ENCODE measurements at places on chromosomes 3 and 15.

DNA sequence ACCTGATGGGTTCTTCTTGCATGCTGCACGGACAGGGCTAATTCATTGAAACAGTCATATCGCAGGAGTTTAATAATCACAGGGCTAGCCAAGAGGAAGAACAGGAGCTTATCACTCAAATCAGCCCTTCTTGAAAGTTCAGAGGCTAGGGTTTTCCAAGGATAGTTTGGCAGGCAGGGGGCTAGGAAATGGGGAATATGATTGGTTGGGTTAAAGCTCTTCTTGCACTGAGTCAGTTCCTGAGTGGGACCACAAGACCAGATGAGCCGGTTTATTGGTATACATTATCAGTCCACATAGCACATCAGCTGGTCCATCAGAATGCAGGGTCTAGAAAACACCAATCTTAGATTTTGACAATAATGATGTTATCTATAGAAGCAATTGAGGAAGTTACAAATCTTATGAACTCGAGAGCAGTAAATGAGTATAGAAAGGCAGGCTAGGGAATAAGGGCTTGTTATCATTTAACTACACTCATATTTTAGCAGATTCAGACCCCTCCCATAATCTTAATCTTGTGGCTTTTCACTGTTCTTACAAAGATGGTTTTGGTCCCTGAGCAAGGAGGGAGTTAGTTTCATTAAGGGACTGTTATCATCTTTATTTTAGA is 58.1 kb upstream of the SLC25A36 start:
- DNase-seq: no peak

DNA sequence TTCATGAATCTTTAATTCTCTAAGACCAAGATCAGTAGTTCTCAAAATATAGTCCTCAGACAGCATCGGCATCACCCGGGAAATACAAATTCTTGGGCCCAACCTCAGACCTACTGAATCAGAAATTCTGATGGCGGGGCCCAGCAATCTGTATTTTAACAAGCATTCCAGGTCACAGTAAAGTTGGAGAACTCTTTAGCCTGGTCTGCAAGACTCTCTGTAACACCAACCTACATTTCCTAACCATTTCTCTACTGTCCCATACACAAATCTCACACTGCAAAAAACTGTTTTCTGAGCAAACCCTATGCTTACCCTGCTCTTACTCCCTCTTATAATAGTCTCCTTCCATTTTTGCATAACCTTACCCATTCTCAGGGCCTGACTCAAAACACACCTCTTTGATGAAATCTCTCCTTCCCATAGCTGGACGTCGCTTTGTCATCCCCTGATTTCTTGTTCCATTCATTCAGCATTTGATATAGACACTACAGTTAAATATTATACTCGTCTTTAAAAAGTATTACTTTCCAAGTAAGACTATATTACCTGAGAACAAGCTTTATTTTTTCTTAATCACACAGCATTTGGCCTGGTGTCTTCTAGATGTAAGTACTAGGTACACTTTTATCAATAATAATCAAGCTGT is 83.3 kb upstream of the MYO5C start:
- no peak for DNase-seq

DNA sequence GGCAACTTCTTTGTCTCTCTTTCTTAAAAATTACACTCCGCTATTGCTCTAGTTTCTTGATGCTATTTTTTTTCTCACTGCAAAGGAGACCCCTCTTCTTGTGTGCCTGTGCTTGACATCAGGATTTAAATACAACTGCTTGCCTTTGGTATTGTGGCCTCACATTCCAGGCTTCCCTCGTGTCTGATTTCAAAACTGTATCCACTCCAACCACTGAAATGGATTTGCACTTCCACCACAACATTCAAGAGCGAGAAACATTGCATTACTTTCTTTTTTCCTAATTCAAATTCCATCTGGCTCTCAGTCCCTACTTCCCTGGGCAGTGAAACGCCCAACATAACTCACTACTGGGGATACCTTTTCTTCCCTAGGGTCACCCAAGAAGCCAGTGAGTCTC is 50.4 kb upstream of the PXYLP1 start:
- DNase-seq: no peak

- no peak for DNase-seq
Observed at GRCh38 chr3:12705981-12706380, 42.1 kb upstream of the RAF1 start.

DNA sequence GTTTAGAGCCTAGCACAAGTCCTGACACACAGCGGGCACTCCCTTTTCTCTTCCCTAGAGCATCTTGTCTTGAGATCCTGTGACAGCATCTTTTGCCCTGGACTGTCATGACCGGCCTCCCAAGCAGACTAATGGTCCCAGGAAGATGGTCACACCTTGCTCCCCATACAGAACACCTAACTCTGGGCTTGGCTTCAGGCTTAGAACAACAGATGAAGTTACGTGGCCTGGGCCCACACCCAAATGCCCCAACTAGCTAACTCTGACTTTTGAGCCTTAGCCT is 781 bp upstream of the IP6K1 start:
- no peak for DNase-seq

DNA sequence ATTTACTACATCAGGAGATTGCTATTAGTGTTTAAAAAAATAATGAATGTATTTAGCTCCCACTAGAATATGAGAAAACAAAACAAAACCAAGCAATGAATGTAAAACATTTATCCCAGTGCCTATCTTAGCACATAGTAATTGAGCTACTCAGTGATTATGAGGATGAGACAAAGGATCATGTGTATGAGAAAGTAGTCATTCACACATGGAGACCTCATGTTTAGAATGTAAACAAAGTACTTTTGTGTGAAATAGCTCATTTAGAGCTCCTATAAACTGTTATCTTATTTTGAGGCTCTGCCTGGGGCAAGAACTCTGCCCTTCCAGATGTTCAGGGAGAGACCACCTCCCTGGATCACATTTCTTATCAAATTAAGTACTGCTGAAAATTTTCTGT is 236.8 kb downstream of the LRRN1 start:
- DNase-seq: no peak

- no peak for DNase-seq
Observed at GRCh38 chr15:38454696-38455090, 766 bp downstream of the FAM98B start.

DNA sequence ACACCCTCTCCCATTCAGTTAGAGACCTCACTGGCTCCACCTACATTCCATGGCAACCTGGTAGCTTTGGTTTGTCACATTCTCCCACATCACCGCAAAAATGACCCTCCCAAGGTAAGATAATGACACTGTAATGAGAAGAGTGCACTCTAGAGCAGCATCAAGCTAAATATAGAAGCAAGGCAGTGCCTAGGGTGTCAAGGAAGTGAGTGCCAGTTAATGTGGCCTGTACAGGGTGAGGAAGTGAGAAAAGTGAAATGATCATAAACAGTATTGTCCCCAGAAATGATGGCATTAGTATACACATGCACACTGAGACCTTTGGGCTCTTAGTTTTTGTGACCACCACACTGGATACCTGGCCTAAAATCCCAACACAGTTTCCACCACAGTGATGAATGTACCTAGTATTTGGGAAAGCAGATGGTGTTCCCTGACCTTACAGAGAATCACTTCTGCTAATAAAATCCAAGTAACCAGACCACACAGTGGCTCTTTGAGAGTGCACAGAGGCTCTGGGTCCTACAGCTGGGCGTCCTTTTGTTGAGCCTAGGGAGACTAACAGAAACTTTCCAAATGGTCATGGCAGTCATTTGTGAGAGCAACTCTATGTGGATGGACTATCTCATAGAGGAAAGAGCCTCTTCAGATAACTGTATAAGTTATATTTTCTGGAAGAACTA is 106.6 kb downstream of the ARPP21 start:
- DNase-seq: no peak

DNA sequence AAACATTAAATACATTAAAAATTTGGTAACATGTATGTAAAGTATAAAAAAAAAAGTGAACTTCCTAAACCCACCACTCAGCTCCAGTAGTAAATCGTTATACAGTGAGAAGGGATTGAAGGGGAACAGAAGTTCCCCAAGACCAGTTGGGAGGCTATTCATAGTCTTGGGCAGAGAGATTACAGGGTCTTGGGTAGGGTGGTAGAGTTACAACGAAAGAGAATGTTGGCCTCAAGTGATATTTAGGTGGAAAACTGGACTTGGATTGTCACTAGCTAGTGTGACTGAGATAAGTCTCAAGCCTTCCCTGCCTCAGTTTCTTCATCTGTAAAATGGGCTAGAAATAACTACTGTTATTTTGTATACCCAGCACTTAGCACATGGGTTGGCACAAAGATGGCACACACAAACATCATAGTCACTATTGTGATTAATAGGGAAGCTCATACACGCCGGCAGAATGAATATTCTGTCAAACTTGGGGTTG is 431 bp upstream of the YEATS2 start:
- no peak for DNase-seq

GRCh38 chr3:118550122-118550521 is 484.5 kb downstream of the IGSF11 start:
- DNase-seq: peak; percentile 8

DNA sequence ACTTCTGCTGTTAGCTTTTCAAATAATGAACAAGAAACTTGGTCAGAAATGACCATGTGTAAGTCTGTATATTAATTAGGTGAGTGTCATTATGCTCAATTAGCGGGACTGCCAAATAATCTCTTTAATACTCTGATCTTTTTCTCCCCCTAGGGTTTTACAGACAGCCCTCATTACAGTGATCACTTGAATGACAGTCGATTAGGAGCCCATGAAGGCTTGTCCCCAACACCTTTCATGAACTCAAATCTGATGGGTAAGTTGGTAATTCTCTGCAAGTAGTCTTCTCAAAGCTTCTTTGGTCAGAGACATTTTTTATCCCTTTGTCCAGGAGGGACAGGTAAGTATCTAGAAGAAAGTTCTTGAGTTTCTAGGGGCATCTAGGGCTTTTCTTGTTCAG is 173.2 kb downstream of the TCF12 start:
- no peak for DNase-seq

GRCh38 chr3:158109804-158110657 is at the start of gene RSRC1:
Gene RSRC1, plus strand, starts transcription at chr3:158110089. Its CDS starts 12,016 bp downstream, at chr3:158122105.
- DNase-seq: peak; percentile 74

DNA sequence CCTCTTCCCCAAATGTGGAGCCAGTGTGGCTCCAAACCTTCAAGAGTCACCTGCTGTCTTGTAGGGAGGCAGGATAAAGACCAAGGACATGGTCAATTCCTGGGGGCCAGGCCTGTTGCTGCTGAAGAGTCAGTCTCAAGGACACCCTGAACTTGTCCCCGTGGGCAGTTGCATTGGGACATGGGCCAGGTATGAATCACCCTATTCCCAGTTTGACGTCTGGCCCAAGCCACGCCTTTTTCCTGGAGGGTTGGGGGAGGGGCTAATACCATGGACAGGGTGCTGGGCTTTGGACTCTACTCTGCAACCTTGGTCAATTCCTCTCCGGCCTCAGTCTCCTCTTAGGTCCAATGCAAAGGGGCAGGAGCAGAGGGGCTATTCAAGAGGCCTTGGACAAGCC is 10.4 kb downstream of the ATP2B2 start:
- DNase-seq: no peak

- no peak for DNase-seq
Observed at GRCh38 chr15:81155375-81156218, 21.5 kb downstream of the CFAP161 start.

GRCh38 chr15:51846463-51847230 is 17.2 kb downstream of the TMOD3 start:
- peak; percentile 53 for DNase-seq

DNA sequence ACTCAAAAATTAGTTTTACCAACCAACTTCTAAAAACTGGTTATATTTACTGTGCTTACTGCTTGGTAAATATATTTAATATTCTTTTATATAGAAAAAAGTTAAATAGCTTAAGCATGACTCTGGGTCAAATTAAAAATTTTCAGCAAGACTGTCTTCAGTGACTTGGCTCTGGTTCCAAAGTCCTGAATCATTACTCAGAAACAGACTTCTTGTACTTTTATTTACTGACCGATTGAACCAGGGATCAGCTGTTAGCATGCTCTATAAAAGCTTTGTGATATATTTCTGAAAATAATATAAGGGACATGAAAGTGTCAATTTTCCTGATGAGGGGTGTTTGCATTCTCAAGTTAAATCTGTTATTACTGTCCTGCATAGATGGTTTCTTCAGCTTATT is 164.3 kb downstream of the MCTP2 start:
- no peak for DNase-seq

GRCh38 chr15:49282366-49282765 is 112.3 kb downstream of the GALK2 start:
- no peak for DNase-seq

- DNase-seq: no peak
Observed at GRCh38 chr3:157199841-157200240, 39.9 kb upstream of the CCNL1 start.

GRCh38 chr3:52857133-52857532 is 22.3 kb upstream of the MUSTN1 start:
- DNase-seq: no peak

- DNase-seq: no peak
Observed at GRCh38 chr15:27867861-27868260, 231.3 kb downstream of the OCA2 start.

DNA sequence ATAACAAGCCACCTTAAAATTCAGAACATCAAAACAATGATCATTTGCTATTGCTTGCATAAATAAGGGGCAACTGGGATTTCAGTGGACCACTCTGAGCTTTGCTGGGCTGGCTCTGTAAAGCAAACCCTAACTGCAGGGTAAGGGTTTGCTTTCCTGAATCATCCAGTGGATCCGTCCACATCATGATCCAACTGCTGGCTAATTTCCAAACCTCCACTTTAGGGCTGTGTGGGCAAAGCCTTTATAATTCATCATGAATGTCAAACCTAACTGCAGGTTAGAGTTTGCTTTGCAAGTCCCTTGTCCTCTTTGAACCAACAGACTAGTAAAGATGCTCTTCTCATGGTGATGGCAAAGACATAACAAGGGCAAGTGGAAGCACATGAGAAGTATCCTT is 76.1 kb downstream of the SYNPR start:
- DNase-seq: no peak

DNA sequence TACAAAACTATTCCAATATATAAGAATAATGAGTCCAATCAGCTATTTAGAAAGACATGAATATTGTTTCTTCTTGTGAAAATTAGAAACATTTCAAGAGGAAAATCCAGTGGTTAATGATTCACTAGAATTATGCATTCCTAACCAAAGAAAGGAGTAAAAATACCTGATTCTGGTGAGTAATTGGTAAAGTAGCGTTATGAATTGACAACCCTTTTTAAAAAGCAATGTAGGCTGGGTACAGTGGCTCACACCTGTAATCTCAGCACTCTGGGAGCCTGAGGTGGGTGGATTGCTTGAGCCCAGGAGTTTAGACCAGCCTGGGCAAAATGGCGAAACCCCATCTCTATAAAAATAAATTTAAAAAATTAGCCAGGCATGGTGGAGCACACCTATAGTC is 43.3 kb downstream of the TOPAZ1 start:
- DNase-seq: no peak

- DNase-seq: no peak
Observed at GRCh38 chr3:99663977-99664376, 25.6 kb downstream of the COL8A1 start.

DNA sequence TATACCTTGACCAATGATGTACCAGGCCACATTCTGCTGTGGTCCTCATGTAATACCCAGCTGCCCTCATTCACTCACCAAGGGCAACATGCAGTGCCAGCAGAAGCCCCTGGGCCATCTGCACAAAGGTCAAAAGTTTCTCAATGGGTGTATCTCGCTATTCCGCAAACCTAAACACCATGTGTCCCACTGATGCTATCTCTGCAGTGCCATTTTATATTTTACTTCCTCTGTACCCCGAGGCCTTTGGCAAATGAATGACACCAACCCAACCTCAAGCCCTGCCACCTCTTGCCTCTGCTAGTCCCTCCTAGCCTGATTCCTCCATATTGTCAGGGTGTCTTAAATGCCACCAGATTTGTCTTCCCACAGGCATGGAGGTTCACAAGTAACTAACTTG is 59.2 kb downstream of the AAGAB start:
- no peak for DNase-seq

Measured in HS-5 (cell line).